ENCODE measurements at places on chromosomes 6 and 20.
A peak's percentile ranks its signal among the peaks of the same experiment; 100 is the strongest.

DNA sequence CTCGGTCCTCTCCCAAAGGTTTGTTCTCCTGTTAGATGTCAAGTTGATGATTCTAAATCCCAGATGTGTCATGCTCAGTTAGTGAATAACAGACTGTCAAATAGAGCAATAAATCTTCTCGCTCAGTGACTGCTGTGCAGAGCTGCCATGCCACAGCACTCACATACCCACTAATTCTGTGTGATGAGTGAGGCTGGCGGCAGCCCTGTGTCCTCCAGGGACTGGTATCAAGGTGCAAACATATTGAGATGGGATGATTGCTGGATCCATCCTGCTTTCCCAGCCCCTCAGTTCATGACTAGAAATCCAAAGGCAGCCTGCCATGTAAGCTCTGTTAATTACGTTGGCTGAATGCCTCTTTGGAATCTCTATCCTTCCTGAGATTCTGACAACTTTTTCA is 103.9 kb downstream of the OLIG3 start:
- DNase-seq = no peak

DNA sequence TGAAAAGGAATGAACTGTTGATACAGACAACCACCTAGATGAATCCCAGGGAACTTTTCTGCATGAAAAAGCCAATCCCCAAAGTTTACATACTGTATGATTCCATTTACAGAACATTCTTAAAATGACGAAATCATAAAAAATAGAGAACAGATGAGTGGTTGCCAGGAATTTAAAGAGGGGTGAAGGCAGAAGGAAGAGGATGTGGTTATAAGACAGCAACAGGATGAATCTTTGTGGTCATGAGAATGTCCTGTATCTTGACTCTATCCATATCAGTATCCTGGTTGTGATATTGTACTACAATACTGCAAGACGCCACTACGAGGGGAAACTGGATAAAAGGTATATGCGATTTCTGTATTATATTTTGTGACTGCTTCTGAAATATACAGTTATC is 70.1 kb upstream of the EMILIN3 start:
- no peak for DNase-seq

DNA sequence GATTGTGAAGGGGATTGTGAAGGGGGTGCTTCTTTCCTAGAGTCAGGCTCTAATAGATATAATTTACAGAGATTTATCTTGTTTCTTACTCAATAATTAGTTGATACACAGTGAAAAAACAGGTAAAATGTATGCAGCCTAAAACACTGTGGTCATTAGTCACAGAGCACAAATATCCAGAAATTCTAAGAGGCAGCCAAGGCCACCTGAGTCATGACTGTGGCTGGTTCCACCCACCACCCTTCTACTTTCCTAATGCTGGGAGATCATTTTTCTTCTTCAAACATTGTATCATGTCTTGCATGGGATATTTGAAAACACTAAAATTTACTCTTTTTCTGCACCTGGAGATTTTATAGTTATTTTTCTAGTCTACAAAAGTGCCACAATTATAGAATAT is 181.6 kb downstream of the OTOR start:
- no peak for DNase-seq

DNA sequence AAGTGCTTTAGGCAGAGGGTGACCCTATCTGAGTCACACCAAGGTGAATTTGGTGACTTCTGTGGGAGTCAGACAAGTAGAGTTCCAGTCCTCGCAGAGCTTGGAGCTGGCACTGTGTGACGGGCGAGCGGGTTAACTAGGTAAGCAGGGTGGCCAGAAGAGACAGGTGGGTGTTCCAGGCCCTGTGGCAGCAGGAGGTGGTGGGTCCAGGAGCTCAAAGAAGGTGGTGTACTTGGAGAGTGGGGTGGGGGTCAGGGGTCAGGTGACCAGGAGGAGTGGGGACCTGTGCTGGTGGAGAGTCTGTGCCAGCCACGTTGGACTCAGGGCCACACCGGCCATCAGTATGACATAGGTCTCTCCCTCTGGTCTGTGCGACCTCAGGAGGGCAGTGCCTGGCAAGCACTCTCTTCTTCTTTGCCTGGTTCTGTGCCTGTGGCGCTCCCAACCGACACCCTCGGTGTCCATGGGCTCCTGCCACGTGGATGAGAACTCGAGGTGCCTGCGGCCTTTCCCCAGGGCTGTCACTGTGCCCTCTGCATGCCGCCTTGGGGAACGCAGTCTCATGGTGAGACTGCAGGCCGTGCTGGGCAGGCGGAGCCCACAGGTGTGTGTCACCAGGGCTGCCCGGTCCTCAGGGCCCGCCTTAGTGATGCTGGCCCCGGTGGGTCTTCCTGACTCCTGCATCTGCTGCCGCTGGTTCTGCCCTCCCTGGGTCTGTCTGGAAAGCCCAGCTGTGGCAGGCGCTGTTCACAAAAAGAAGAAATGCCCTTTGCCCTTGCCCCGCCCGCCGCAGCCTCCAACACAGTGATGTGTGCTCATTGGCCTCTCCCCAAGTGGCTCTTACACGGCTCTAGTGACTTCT is 1.6 kb downstream of the MRGBP start:
- DNase-seq = peak; percentile 60

GRCh38 chr6:157186785-157187181 is 136.5 kb downstream of the TMEM242 start:
- DNase-seq = no peak

- no peak for DNase-seq
Measured at GRCh38 chr6:70380252-70380651, 33.1 kb upstream of the FAM135A start.

- no peak for DNase-seq
Measured at GRCh38 chr20:8076306-8077136, 55.5 kb upstream of the PLCB1 start.

GRCh38 chr6:165049362-165049761 is 260.0 kb downstream of the C6orf118 start:
- DNase-seq = no peak

GRCh38 chr6:2247664-2248063 is 2.3 kb upstream of the GMDS start:
- DNase-seq = no peak

DNA sequence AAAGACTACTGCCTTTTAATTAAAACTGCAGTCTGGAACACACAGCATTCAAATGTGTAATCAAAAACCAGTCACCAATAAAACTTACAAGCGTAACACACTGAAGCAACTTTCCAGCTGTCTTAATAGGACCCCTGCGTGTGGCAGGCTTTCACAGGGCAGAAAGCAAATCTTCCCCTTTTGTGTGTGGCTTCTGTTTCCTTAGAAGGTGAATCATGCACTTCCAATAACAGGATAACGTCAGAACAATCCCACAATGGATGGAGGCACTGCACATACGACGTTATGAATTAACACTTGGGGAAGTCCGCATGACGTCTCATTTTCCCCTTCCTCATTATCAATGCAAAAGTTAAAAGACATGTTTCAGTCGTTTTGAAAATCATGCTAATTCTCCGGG is 44.8 kb downstream of the INSM1 start:
- no peak for DNase-seq

- DNase-seq = no peak
Measured at GRCh38 chr6:156781861-156782631, 4.9 kb downstream of the ARID1B start.

DNA sequence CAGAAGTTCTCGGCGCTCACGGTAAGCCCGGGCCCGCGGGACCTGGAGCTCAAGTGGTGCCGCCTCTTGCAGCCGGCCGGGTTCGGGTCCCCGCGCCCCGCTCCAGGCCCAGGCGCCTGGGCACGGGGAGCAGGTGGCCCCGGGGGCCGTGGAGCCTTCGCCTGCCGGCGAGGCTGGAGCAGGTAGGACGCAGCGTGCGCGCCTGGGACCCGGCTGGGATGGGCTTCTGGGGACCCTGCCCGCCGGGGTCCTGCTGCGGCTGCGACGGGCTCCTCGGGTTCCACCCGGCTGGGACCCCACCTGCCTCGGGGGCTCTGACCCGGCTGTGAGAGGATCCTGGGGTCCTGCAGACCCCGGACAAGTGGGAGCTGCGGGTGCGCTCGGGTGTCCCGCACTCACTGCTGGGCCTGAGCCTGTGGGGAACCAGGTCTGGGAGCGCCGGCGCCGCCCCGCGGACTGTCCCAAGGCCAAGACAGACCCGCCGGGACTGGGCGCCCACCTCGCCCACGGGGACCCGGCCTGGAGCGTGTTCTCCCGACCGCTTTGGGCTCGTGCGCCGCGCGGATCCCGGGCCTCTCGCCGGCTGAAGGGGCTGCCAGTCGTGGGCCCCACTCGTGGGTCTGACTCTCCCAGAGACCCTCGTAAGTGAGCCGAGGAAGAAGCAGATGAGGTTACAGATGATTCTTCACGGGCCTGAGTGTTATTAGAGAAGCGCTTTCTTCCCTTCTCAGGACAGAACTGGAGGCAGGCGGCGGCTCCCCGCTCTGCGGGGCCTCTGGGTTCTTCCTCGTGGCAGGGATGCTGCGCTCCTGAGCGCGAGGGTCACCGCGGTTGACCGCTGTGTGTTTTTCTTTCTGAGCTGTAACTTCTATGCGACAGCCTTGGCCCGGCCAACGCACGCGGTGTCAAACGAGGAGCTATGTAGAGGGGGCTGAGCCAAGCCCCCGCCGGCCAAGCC is 729 bp downstream of the SMOC2 start:
- peak; percentile 66 for DNase-seq

GRCh38 chr6:71886184-71887005 is at the start of gene RIMS1:
Gene RIMS1, plus strand, starts transcription at chr6:71886550. Its CDS starts 474 bp downstream, at chr6:71887024.
- DNase-seq = peak; percentile 11

- DNase-seq = peak; percentile 58
Measured at GRCh38 chr6:27791182-27791943, 120.8 kb downstream of the OR2B2 start.

DNA sequence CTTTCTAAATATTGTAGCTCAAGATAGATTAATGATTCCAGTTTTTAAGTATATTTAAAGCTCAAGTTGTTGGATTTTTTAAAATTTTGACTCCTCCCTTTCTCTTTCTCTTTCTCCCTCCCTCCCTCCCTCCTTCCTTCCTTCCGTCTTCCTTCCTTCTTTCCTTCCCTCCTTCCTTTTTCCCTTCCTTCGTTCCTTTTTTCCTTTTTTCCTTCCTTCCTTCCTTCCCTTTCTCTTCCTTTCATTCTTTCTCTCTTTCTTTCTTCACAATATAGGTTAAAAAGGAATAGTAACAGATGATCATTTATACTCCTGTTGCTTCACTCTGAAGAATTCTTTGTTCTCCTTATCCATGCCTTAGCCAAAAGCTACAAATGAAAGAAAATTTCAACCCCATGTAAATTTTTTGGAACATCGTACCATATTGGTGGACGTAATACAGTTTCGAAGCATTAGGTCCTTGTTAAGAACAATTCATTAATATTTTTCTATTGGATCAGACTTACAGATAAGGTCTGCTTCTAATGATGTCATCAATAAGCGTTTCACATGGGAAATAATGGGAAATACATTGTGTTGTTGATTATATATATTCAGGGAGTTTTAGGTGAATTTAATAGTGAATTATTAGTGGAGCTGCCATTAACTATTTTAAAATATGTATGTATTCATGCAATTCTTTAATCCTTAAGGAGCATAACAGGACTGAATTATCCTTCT is 139.6 kb upstream of the SLC35B3 start:
- no peak for DNase-seq

DNA sequence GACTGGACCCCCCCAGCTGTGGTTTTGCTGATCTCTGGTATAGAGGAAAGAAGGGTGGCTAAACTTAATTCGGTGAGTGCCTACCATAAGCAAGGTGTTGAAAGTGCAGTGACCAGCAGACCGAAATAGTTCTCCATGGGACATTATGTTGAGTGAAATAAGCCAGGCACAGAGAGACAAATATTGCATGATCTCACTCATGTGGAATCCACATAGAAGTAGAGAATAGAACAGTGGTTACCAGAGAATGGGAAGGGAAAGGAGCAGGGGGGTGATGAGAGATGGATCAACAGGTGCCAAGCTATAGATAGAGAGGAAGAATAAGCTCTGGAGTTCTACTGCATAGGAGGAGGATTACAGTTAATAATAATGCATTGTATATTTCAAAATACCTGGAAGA is 9.7 kb upstream of the GCNT2 start:
- DNase-seq = no peak

DNA sequence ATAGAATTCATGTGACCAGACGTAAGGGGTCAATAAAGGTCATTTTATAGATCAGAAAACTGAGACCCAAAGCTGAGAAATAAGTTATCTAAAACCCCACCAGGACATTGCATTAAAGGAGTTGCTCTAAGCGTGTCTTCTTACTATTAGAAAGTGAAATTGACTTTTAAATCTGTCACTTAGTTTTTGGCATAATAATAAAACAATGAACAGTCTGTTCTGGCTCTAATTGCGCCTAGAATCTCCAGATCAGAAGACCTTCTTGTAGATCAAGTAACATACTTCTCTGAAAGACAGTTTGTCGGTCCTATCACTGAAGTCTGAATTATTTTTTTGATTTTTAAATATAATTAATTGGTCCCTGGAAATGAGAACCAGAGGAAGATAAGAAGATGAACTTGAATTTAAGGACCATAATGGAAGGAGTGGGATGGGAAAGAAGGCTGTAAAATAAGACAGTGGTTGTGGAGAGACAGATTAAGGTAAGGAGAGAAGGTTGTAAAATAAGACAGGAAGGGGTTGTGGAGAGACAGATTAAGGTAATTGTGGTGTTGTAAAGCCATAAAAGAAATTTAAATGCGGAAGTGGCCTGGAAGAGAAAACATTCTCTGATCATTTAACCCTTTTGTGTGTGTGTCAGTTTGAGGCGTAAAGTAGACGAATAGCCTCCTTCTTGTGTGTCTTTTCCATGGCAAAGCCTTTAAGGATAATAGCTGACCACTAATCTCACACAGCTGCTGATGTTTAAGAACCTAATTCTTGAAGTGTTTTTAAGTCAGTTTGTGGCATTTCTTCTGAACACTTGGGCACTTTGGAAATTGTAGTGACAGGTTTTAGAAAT is 20.1 kb downstream of the TOP1 start:
- DNase-seq = no peak

- DNase-seq = no peak
Measured at GRCh38 chr6:98039443-98039842, 756.4 kb upstream of the MMS22L start.

DNA sequence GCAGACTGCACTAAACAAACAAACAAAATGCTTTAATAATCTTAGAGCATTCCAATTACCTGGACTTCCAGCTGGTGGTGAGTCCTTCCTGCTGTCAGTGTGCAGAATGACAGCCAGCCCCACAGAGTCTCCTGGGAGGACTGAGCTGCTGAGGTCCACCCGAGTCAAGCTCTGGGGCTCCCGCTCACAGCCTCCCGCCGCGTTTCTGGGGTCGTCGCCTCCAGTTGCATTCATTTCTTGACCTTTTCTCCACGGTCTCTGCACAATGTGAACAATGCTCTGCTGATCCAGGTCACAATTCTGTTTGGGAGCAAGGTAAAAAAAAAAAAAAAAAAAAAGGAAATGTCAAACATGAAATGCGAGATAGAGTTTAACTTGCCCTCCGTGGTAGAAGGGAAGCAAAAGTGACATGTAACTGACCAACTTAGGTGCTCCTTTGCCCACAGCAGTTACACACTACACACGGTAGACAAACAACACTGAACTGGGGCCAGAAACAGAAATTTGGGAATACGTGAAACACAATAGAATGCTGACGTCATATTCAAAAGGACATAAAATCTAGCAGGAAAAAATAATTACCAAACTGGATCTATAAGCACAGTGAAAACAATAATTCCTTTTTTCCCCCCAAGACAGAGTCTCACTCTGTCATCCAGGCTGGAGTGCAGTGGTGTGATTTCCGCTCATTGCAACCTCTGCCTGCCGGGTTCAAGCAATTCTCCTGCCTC is 464.9 kb downstream of the PRKN start:
- no peak for DNase-seq

GRCh38 chr20:12435268-12435667 is 517.6 kb downstream of the BTBD3 start:
- no peak for DNase-seq

- no peak for DNase-seq
Measured at GRCh38 chr20:42267793-42268384, 649.7 kb upstream of the CHD6 start.

All from right cardiac atrium (tissue), 5 donors.